PC-3 (cell line): ENCODE measurements at places on chromosomes 1 and 21. TPM values are rescaled to one million over a fixed set of nuclear protein-coding genes. Genes with fewer than 3 reads are reported as not detected.

Gene SLC9C2
- not detected in 2 replicates for total RNA-seq

DNA sequence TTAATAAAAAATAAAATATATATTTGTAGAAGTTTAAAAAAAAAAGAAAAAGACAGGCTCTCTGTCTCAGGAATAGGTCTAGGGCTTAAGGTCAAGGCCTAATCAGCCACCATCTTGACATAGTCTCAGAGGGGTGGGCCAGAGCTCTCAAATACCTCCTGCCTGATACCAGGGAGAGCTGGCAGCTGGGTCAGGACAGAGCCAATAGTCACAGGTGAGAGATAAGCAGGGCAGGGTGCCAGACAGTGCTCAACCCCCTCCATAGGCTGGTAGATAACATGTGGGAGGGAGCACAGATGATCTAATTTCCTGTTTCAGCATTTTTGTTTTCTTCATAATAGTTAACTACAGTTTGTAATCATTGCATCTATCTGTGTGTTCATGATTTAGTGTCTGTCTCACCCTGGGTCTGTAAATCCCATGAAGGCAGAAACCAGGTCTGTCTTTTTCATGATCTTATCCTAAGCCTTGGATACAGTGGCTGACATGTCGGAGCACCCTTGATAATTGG lies 152.0 kb upstream of the GRIK3 start:
- DNase-seq = no peak

Gene MPL
- 0.35 TPM in 1 of 2 replicates, not detected in the other for total RNA-seq

DNA sequence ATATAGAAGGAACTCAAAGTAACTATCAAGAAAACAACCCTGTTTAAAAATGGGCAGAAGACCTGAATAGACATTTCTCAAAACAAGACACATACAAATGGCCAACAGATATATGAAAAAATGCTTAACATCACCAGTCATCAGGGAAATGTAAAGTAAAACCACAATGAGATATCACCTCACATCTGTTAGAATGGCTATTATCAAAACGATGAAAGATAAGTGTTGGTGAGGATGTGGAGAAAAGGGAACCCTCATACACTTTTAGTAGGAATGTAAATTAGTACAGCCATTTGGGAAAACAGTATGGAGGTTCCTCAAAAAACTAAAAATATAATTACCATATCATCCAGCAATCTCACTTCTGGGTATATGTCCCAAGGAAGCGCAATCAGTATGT lies 3.0 kb downstream of the CTSS start:
- no peak for DNase-seq

DNA sequence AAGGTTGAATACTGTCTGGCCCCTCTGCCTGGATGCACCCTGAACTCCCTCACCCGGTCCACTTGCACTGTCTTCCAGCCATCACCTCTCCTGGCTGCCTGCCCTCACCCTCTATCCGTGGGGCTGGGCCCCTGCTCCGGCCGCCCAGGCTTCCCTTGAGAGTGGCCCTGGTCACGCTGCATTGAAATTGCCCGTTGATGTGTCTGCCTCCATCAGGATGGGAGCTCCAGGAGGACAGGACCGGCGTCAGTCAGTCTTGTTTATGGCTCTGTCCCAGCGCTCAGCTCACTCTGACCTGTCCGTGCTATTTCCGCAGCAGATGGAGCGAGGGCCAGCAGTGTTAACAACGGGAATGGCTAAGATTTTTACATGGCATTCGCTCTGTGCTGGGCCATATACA lies 34.9 kb downstream of the FOXO6 start:
- no peak for DNase-seq

DNA sequence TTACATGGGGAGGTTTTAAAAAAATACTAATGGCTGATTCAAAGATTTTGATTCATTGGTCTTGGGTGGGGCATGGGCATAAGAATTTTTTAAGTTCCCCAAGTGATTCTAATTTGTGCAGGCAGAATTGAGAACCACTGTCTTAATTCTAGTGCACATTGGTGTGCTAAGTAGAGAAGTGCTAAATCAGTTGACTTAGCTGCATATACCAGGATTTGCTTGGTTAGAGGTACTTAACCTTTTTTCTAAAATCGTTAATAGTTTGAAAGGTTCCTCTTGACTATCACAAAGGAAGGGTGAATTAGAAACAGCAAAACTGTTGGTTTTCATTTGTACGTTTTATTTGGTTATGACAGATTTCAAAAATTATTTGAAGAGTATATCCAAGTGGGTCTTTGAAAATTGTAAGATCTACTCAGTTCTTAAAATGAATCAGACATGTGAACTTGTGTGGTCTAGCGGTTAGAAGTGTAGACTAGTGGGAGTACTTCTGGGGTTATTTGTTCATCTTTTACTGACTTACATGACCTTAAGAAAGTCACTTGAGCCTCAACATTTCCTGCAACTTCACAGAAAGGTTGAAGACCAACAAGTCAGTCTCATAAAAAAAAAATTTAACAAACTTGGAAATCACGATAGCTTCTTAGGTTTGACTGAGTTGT lies 66.7 kb downstream of the RPAP2 start:
- DNase-seq = no peak

Gene RGS8
- total RNA-seq = not detected in 2 replicates

Gene EXOSC10
- 95.9 and 96.3 TPM in 2 replicates for total RNA-seq

DNA sequence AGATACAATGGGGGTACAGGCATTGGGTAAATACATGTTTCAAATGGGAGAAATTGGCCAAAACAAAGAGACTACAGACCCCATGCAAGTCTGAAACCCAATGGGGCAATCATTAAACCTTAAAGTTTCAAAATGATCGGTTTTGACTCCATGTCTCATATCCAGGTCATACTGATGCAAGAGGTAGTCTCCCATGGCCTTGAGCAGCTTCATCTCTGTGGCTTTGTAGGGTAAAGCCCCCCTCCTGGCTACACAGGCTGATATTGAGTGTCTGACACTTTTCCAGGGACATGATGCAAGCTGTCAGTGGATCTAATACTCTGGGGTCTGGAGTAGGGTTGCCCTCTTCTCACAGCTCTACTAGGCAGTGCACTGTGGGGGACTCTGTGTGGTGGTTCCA lies 286.1 kb downstream of the LRRIQ3 start:
- no peak for DNase-seq

Gene PDC
- not detected in 2 replicates for total RNA-seq

- DNase-seq = no peak
Observed at GRCh38 chr1:119659628-119660027, 11.6 kb upstream of the ZNF697 start.

Gene BTBD19
- 0.58 and 4.3 TPM in 2 replicates for total RNA-seq

DNA sequence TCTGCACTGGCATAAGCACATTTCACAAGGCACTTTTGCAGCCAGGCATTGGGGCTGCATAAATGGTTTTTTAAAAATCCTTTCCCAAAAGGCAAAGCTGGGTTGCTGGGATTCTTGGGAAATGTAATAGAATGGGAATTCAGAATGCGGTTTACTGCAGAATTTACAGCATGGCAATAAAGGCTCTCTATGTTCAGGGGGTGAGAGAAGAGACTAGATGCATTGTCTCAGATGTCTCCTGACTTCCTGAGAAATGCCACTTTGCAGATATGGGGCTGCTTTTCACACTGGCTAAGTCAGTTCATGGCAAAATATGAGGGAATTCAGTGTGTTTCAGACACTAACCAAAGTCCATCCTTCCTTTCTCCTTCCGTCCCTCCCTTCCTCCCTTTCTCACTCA lies 13.5 kb downstream of the FCGR2B start:
- no peak for DNase-seq

Gene RBM34
- 40.1 and 44.9 TPM in 2 replicates for total RNA-seq

DNA sequence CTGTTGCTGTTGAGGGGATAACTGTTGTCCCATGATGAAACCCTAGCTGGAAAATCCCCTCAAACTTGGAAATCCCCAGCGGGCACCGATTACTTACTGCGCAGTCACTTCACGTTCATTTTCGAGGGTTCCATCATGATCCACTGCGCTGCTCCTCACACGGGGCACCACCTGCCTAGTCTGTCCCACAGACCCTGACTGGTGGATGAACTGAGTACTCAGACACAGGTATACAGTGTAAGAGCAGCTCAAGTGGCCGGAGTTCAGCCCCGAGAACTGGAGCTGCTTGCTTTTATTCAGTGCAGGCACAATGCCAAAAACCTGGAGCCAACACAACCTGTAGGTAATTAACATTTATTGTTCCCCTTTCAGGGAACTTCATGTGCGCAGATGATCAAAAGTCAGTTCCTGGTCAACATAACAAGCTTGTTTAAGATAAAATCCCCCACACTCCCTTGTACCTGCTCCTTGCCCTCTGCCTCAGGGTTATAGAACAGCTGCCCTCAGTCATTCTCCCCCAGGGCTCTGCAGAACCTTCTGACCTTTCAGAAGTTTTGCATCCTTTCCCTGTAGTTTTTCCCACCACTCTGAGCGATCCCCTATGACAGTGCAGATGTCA lies 46.5 kb upstream of the PRELP start:
- DNase-seq = no peak

Gene NEK2
- 42.7 and 47.5 TPM in 2 replicates for total RNA-seq

DNA sequence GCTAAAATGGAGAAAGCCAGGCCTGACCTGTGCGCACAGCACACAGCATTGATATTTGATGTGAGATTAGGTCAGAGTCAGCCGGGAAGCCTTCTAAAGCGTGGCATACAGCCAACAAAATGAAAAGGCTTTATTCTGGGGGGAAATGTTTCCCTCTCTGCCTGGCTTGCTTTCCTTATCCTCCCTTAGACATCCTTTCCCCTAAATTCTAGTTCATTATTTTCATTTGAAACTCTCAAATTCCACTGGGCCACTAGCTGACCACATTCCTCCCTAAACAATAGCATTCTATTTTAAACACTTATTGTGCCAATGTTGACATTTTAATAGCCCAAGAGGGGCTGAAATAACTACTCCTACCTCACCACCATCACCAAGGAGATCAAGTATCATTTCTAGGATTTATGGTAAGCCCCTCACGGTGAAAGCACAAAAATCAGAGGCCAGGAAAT lies 49.4 kb downstream of the LEPR start:
- DNase-seq = no peak

DNA sequence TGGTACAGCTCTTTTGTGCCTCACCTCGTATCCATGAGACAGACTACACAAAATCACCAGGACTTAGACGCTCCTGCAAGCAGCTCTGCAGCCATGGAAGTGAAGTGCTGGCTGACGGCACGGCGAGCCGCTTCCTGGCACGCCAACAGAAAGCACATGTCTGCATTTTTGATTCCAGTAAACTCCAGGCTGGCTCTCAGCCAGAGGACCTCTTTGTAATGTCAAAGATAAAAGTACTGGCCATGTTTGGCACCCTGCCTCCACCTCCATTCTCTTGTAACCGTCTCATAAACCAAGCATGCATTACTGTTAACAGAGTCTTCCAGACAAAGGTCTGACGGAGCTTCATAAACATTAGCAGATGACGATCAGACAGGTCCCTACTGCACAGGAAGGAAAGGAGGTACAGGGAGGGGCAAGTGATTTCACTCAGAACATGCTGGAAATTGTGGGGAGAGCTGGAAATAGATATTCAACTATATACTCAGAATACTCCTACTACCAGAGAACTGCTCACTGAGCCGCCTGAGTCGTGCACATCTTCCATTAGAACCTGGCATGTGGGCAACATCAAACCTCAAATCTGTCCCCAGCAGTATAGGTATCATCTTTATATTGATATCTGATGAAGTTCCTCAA lies 632.0 kb downstream of the SMYD3 start:
- no peak for DNase-seq

- DNase-seq = no peak
Observed at GRCh38 chr1:16013908-16014258, 4.0 kb downstream of the HSPB7 start.

- no peak for DNase-seq
Observed at GRCh38 chr1:199447906-199448305, 579.6 kb upstream of the NR5A2 start.

DNA sequence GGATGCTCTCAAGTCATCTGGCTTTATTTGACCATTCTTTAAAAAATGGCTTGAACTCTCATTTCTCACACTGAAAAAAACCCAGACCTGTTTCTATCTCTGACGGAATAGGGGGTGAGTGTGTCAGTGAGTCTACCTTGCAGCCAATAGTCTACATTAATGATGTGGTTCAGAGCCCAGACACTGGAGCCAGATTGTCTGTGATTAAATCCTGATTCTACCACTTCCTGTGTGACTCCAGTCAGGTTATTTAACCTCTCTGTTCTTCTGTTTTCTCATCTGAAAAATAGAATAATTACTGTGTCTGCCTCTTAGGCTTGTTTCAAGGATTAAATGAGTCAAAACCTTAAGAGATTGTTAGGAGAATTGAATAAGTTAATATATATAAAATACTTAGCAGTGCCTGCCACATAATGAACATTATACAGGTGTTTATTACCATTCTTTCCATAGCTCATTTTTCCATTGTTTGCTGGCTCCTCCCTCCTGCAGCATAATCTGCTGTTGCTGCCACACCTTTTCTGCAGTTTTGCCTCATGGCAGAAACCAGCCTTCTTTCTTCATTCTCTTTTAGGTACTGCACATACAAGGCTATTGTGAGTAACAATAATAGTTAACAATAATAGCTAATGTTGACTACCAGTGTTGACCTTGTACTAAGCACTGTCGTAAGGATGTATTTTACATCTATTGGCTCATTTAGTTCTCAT lies 157.6 kb upstream of the IVNS1ABP start:
- no peak for DNase-seq

Gene F5
- total RNA-seq = not detected in 2 replicates

- peak; percentile 92 for DNase-seq
Observed at GRCh38 chr1:26278303-26278702, 1.6 kb upstream of the SH3BGRL3 start.

Gene ZSWIM5
- total RNA-seq = 1.4 and 1.6 TPM in 2 replicates

Gene NES
- total RNA-seq = 58.2 and 70.0 TPM in 2 replicates

- DNase-seq = no peak
Observed at GRCh38 chr1:56671085-56671484, 26.0 kb downstream of the PRKAA2 start.

GRCh38 chr21:38439426-38439825 lies 58.9 kb downstream of the ERG start:
- DNase-seq = no peak

Gene SPOCD1
- total RNA-seq = 4.1 and 5.4 TPM in 2 replicates

GRCh38 chr1:34806396-34806795 lies 13.6 kb downstream of the GJA4 start:
- DNase-seq = no peak

GRCh38 chr1:17119773-17120480 lies 676 bp upstream of the PADI2 start:
- no peak for DNase-seq

Gene SLC44A3
- 6.3 and 9.2 TPM in 2 replicates for total RNA-seq

DNA sequence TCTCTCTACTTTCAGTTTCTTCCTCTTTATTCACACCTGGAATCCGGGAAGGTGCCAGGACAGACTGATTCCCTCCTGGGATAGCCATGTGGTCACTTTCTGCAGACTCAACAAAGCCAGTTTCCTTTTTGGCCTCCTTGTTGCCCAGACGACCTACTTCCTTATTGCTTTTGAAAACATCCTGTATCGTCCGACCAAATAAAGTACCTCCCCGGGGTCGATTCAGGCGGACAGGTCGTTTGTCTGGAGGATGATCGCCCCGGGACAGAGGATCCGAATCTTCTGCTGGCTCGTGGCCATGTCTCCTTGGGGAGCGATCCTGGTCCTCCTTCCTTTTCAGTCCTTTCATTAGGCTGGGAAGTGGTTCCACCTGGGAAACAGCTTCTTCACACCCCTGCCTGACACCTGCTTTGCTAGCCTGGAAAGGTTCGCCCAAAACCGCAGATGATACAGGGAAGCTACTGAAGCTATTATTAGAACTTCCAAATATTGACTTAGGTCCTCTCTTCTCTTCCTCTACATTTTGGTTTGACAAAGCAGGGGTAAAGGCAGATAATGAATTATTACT lies 1.2 kb downstream of the MCM3AP start:
- DNase-seq = peak; percentile 42

Gene GBP4
- 0.07 and 0.86 TPM in 2 replicates for total RNA-seq
